ENCODE measurements at places on chromosomes 6 and 20.

DNA sequence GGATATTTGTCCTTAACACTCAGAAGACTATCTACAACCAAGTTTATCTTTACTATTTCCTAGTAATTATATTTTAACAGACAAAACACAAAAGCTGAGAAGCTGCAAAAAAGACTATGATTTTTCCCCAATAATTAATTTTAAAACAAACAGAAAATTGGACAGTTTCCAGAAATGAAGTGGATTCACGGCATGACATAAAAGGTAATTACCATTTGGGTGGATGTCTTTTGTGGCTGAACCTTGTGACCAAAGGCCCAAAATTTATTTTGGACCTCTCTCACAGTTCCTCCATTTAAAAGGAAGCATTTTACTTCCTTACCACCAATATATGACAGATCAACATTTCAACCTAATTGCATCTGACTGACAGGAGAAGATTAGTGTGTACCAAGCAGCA is 90.2 kb downstream of the GMDS start:
- no peak for DNase-seq

GRCh38 chr6:116015983-116016382 is 44.7 kb downstream of the FRK start:
- no peak for DNase-seq

DNA sequence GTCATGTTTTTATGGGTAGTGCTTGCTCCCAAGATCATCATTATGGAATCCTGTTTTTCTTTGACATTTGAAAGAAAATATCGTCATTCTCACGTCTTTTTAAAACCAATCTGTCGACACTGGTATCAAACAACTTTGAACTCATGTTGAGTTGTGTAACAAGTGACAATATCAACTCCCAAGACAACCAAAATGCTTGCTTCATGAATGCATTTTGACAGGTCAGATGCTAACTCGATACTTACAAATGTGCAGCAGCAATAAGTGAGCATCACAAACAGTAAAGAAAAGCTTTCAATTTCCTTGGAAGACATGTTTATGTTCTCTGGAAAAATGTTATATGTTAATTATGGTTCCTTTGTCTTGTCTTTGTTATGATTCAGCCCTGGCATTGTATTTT is 125.9 kb downstream of the EPHA7 start:
- no peak for DNase-seq

GRCh38 chr6:118202517-118202916 is 295.5 kb downstream of the SLC35F1 start:
- no peak for DNase-seq

GRCh38 chr20:11982955-11983470 is 65.3 kb downstream of the BTBD3 start:
- no peak for DNase-seq

GRCh38 chr6:64789476-64789875 is 917.5 kb downstream of the EYS start:
- no peak for DNase-seq

DNA sequence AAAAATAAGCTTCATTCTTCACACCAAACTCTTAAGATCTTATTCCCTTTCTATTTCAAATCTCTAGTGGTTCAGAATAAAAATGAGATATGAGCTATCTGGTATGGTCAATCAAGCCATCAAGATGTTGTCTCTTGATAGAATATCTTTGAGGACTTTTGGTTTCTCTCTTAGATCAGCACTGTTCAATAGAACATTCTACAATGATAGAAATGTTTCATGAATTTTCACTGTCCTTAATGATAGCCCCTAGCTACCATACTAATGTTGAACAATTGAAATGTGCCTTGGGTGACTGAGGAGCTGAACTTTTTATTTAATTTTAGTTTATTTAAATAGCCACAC is 24.1 kb upstream of the HINT3 start:
- no peak for DNase-seq

GRCh38 chr6:50585441-50586330 is 127.6 kb upstream of the TFAP2D start:
- DNase-seq = no peak

GRCh38 chr6:20349225-20349624 is 52.5 kb upstream of the E2F3 start:
- DNase-seq = no peak

GRCh38 chr20:50991076-50991475 is 31.8 kb downstream of the KCNG1 start:
- DNase-seq = no peak

DNA sequence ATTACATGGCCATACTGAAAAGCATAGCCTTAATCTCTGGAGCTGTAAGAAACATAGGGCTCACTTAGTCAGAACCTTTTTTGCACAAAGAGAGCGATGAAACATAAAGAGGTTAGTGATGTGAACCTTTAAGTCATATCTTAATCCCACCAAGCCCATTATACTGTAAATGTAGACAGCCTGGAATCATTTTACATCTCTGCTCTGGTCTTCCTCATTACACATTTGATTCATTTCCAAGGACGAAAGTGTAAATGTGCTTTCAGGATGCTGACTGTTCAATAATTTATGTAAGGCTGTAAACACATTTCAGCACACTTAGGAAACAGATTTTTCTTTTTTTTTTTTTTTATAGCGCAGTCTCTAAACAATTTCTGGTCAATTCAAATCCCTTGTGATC is 131.3 kb upstream of the B3GAT2 start:
- DNase-seq = no peak

Measured in ureter (tissue), 1 donor.